ENCODE measurements at places on chromosomes 12 and 14. TPM values are rescaled to one million over a fixed set of nuclear protein-coding genes. Genes with fewer than 3 reads are reported as not detected.

GRCh38 chr12:132064631-132065030, 79.5 kb downstream of the DDX51 start:
- DNase-seq = no peak

DNA sequence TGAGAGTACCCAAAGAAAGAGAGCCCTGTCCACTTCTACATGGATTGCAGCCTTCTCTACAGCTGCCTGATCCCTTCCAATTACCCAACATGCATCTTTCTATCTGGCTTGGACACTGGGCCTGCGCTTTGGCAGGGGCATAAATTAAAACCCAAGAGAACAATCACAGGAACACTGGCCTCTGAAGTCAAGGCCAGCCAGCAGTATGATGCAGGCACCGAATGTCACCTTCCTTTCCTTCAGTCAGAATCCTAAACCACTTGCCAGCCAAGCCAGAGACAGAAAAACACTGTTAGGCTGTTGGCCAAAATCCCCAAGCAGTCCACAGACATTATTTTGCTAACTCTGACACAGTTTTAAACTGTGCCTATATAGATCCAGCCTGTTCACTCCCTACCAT, 113.7 kb downstream of the DUSP6 start:
- DNase-seq = no peak

DNA sequence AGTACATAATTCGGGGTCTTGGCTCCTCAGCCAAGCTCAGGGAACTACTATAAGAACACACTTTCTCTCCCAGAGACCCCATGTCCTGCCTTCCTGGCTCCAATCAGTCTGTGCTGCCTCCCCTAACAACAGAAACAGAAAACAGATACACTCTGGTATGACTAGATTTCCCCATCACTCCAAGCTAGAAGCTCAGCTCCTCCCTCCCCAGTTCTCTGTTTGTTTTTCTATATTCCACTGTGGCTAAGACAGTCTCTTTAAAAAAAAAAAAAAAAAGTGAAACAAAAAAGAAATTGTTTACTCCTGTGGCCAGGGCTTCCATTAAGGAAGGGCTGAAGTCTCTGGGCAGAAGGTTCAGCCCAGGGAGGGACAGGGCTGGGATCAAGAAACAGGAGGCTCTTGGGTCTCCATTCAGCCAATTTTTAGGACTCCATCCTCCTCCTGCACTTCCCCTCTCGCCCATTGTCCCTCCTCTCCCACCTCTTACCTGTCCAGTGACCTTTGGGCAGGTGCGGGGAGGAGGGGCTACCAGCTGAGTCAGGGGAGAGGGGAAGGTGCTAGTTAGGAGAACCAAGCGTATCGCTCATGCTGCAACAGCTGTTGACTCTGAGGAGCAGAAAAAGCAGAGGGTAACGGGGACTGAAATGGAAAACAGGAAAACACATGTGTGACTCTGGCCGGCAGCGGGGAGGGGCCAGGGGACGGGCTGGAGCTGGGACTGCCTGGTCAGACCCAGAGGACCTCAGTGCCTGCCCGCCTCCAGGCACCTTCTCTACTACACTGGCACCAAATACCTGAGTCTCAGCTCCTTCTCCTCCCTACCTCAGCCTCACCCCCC, 4.1 kb upstream of the SLC7A7 start:
- DNase-seq = peak; percentile 80

GRCh38 chr12:109738878-109739665, 25.4 kb downstream of the FAM222A start:
- DNase-seq = no peak

KLRK1 gene
- total RNA-seq = not detected

PNMA1 gene
- 35.6 TPM for total RNA-seq

GRCh38 chr12:127548123-127548553, 718.8 kb upstream of the TMEM132C start:
- peak; percentile 5 for DNase-seq

MYF6 gene
- total RNA-seq = not detected

- peak; percentile 34 for DNase-seq
Measured at GRCh38 chr12:53005215-53005985, 856 bp upstream of the EIF4B start.
